ENCODE measurements at places on chromosomes 3 and 15.
A peak's percentile ranks its signal among the peaks of the same experiment; 100 is the strongest.

DNA sequence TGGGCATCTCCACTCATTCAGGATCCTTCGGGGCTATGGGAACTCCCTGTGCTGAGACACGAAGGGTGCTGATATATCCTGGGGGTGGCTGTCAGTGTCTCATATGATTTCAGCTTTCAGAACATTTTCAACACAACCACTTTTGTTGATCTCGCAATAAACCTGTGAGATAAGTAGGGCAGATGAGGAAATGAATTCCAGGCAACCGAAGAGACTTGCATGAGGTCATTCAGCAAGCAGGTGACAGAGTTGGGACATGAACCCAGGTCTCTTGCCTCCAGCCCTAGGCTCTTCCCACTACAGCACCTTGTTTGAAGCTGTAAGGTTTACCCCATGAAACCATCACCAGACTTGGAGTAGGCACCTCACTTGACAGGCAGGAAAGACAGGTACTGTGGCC lies 16.6 kb downstream of the DUOX1 start:
- DNase-seq = no peak

- DNase-seq = no peak
Measured at GRCh38 chr3:153273217-153273616, 111.2 kb downstream of the RAP2B start.

GRCh38 chr15:35397027-35397426 lies 148.9 kb downstream of the DPH6 start:
- DNase-seq = no peak

GRCh38 chr3:141286856-141287255 lies 55.2 kb downstream of the PXYLP1 start:
- no peak for DNase-seq

DNA sequence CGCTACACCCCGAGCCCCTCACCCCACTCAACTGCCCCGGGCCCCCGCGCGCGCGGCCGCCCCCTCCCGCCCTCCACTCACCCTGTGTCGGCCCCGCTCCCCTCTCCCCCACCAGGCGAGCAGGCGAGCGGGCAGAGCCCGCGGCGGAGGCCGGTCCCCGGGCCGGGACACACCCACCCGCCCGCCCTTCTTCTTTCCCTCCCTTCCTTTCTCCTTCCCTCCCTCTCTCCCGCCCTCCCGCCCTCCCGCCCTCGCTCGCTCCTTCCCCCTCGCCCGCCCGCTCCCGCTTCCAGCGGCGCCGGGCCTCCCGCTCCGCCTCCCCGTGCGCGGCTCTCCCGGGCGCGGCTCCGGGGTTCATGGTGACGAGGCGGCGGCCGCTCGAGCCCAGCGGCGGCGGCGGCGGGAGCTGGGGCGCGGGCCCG lies at the start of gene CTDSPL:
Gene CTDSPL (plus strand): TSS at position 261 of the 422 bp plus-strand sequence. CDS start 320 bp downstream, outside the sequence.
- no peak for DNase-seq

DNA sequence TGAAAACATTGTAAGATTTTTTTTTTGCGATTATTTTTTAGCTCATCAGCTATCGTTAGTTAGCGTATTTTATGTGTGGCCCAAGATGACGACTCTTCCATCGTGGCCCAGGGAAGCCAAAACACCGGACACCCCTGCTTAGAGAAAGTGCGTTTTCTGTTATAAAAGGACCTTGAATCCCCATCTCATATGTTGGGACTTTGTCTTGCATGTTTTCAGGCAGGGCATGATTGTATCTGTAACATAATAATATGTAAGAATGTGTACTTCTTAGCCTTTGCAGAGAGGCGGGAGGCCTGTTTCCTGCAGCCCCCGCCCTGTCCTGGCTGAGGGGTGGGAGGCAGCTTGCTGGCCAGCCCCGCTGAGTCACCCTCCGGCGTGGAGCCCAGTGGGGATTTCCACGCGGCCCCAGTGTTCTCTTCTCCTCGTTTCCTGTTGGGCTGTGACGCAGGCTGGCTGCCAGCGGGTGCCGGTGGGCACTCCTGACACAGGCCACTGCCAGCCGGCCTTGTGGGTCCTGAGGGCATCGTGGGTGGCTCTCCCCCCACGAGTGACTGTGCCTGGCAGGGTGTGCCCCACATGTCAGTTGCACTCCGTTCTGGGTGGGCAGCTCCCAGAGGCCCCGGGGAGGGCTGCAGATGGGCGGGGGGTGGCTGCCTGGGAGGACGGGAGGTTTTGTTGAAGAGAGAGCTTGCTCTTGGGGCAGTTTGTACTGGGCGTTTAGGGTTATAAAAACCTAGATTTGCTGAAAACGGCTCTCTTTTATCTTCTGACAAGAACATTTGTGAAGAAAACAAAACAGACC lies 55.6 kb downstream of the SMAD3 start:
- DNase-seq = peak; percentile 90

DNA sequence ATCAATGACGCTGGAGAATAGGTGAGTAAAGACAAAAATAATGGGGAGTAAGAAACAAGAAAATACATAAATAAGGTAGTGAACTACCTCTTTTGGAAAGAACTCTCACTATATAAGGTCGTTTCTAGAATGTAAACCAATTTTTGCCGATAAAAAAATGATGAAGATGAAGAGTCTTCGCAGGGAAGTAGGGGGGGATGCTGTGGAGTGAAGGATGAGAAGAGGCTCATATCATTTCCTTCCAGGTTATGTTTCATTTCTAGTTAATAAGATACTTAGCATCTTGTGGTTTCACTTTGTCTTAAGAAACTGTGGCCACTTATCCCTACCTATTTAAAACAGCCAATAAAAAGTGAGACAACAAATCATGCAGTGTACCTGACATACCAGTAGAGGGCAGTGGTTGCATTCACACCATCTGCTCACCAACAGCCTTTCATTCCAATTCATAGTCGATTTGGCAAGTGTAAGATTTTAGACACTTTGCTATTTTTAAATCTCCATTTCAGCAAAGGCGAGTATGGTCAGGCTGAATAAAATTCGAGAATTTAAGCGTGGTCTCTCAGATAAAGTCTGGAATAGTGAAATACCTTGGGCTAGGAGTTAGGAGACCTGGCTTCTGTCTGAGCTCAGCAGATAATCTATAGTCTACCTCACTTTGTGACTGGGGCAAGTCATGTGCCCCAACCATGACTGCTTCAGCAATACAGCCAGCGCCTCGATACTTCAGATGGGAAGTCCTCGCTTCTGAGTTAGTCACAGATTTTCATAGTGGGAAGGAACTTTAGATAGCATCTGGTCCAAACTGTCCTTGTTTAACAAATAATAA lies 28.9 kb upstream of the ICE2 start:
- DNase-seq = peak; percentile 89

DNA sequence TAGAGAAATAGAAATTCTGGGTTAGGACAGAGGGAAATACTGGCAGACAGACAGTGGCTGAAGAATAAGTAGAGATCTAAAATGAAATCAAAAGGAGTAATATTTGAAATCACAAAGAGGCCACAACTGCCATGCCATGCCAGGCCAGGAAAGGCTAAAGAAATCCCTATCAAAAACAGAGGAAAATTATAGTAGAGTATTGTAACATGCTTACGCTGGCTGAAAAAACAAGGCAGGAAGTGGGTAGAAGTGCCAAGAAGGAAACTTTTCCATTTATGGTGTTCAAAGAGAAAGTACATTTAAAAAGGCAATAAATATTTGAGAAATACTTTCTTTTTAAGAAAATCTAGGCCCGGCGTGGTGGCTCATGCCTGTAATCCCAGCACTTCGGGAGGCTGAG lies 415.7 kb downstream of the PLCL2 start:
- DNase-seq = no peak

GRCh38 chr3:71916747-71917369 lies 131.9 kb upstream of the PROK2 start:
- no peak for DNase-seq

- DNase-seq = no peak
Measured at GRCh38 chr15:52505151-52505550, 23.5 kb downstream of the MYO5A start.

DNA sequence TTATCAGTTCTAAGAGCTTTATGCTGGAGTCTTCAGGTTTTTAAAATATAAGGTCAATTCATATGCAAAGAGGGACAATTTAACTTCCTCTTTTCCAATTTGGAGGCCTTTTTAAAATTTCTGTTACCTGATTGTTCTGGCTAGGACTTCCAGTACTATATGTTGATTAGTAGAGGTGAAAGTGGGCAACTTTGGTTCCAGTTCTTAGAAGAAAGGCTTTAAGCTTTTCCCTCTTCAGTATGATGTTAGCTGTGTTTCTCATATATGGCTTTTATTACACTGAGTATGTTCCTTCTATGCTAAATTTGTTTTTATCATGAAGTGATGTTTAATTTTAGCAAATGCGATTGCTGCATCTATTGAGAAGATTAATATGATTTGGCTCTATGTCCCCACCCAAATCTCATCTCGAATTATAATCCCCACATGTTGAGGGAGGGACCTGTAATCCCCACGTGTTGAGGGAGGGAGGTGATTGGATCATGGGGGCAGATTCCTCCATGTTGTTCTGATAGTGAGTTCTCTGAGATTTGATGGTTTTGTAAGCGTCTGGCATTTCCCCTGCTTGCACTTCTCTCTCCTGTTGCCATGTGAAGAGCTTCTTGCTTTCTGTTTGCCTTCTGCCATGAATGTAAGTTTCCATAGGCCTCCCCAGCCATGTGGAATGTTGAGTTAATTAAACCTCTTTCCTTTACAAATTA lies 33.8 kb downstream of the FAIM start:
- no peak for DNase-seq

DNA sequence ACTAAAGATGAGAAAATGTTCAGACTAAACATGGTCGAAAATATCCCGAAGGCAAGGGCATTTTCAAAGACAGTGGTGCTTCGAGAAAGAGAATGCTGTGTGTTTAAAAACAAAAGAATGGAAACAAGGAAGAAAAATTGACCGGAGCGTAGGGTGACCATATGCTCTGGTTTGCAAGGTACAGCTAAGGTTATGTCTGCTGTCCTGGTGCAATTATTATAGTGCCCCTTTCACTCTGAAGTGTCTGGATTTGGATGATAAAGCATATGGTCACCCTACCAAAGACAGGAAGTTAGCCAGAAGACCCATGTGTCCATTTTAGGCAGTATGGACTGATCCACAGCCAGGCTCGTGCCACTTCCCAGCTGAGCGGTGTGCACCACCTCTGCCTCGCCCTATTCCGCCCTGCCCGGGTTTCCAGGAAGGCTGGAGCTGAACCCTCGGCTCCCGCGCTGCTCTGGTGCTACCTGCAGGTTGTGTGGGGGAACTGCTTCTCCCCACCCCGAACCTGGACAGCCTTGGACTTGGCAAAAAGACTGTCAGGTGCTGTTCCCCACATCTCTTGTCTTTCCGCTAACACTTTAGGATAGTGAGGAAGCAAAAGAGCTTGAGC lies 25.2 kb downstream of the GOLGA6D start:
- no peak for DNase-seq

GRCh38 chr3:70726961-70727360 lies 414.5 kb upstream of the MDFIC2 start:
- DNase-seq = no peak

GRCh38 chr3:101195951-101196713 lies 124.2 kb downstream of the IMPG2 start:
- no peak for DNase-seq
